Effector CD8-positive, alpha-beta T cell (primary cell): ENCODE measurements at places on chromosomes 2 and 18.

DNA sequence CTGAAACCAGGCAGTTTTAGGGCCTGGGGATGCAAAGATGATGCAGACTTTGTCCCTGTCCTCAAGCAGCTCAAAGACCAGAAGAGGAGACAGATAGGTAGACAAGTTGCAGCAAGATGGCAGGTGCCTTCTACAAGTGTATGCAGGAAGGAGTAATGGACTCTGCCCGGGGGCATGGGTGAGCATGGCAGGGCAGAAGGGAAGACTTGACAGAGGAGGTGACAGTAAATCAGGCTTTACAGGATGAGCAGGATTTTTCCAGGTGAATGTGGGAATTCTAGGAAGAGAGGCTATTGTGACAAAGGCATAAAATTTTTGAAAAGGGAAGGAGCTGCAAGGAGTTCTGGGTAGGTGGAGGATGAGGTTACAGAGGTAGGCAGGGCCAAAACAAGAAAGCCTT, 4.7 kb downstream of the EFEMP1 start:
- DNase-seq = no peak

GRCh38 chr2:216516730-216517350, 18.2 kb downstream of the RPL37A start:
- DNase-seq = no peak

DNA sequence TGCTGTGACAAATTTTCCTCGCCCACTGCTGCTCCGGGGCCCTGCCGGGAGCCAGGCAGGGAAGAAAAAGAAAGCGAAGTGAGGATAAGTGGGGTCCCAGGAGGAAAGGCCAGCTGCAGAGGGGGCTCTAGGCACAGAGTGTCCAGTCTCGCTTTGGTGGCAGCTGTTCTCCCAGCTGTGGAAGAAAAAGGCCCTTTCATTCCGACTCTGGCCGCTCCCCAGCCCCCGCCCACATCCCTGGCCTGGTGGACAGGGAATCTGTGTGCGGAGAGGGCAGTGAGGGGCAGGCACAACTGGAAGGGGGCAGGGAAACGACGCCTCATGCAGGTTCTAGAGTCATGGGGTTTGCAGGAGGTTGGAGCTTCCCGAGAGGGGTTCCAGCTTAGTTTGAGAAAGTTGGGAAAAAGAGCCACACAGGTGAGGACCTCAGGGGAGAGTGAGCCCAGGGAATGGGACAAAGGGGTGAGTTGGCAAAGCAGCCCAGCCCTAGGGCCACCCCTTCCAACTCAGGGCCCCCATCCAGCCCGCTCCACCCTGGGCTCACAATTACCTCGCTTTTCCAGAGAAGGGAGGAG, 1.8 kb downstream of the RTKN start:
- no peak for DNase-seq

DNA sequence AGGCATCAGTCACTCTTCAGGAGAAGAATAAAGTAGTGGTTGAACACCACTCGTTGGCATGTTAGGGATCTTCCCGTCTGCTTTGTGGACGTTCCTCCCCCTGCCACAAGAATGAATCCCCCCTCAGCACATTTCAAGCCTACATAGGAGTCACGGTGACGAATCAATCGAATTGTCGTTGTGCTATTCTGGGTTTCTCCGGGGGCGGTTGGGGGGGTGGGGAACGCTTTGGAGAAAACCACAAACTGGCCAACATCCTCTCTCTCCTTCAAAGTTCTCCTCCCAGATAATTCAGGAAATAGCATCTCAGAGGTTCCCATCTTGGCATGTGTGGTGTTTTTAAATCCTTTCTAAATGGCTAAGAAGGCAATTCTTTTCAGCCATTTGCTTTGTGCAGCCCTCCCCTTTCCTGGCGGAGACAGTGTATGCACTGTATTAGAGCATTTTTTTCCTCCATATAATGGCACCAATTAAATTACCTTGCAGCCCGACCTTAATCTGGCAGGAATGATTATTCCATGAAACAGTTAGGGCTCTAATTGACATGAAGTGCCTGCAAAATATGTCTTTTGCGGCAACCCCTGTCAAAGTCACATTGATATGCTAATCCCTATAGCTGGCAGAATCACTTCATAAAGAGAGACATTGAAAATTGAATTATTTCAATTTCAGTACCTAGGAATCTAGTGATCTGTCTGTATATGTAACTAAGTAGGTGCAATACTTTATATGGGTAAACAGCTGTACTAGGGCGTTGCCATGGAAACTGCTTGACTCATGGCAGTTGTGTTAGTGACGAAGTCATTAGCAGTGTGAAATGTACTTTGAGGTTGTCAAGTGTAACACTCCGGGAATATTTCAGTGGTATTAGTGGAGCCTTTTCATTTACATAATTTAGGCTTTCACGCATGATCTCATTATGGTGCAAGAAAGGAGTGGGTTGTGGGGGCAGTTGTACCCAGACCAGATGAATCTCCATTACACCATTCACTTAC, 323.4 kb upstream of the SLC14A2 start:
- no peak for DNase-seq
